ENCODE measurements at places on chromosomes 12 and 14.

- DNase-seq = no peak
These were observed 42.2 kb upstream of the GCH1 start for GRCh38 chr14:54944737-54945391.

DNA sequence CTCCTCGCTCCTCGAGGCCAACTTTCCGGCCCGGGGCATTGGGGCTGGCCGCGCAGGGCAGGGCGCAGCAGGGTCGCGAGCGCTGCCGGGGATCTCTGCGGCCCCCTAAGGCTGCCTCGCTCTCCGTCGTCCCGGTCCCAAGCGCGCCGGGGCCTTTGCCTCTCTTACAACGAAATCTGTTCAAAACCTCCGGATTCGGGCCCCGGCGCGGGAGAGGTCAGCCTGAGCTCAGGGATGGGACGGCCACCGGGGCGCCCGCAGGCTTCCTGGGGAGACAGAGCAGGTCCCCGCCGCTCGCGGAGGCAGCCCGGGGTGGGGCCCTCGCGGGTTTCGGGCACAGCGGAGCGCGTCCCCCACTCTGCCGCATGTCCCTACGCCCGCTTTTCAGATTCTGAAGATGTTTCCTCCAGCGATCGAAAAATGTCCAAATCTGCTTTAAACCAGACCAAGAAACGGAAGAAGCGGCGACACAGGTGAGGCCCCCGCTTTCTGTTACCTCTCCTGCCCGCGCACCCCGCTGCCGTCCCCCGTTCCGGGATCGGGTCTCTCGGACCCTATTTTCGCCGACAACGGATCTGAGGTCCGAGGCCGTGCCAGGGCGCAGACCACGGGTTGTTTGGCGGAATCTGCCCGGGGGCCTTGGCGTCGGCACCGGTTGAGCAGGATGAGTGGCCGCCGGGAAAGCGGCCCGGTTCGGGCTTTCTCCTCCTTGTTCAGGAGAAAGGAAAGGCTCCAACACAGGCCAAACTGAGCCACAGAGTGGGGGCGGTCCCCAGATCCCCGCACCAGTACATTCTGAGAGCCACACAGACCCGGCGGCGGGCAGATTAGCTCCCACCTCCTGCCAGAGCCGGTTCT is 1.8 kb downstream of the VSX2 start:
- DNase-seq = peak; percentile 39

DNA sequence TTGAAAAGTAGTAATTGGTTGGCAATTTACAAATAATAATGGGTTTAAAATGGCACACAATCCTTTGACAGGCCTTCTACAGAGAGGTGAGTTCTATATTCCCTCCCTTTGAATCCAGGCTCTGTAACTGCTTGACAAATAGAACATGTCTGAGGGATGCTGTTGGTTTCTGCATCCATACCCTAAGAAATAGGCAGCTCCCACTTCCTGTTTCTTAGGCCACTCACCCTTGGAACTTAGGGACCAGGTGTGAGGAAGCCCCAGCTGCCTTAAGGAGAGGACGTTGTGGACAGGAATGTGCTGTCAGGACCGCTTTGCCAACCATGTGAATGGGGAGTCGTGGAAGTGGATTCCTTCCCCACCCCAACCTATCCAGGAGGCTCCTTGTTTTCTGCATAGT is 59.4 kb downstream of the LMNTD1 start:
- DNase-seq = no peak

GRCh38 chr12:98924-99352 is 32.4 kb downstream of the IQSEC3 start:
- no peak for DNase-seq

- DNase-seq = no peak
These were observed 407.8 kb upstream of the RGS6 start for GRCh38 chr14:71524320-71524982.

DNA sequence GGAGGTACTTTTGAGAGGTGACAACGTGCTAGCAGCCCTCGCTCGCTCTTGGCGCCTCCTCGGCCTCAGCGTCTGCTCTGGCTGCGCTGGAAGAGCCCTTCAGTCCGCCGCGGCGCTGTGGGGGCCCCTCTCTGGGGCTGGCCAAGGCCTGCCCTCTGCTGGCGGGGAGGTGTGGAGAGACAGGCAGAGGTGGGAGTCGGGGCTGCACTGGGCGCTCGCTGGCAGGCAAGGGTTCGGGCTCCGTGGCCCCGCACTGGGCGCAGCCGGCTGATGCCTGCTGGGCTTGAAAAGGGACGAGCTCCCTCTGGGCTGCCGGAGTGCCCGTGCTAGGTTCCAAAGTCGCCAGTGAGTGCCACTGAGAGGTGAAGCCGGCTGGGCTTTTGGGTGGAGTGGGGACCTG is 580.0 kb downstream of the DIO2 start:
- no peak for DNase-seq

DNA sequence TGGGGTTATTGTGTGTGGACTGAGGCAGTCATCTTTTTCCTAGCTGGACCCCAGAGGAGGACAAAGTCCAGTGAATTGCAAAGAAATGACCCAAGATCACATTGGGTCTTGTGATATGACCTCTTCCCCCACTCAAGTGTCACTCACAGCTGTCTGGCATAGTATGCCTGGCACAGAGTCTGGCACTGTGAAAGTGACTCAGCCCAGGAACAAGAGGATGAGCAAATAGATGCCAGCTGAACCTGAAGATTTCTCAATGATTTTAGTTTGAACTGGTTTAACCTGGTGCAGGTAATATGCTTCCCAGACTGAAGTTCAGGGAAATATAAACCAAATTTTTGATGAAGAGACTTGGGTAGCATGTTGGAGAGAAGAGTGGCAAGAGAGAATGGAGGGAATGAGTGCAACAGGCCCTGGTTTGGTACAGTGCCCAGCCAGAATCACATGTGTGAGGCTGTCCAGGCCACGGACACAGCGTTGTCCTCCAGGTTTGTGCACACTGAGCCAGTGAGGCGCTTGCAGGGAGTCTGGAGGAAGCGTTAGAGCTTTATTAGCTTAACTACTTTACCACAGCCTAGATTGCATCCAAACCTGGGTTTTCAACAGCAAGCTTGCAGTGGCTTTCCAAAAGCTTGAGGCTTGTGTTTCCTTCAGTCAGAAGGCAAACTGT is 332.9 kb downstream of the NUAK1 start:
- no peak for DNase-seq
